ENCODE measurements at places on chromosomes 13 and 19.

GRCh38 chr19:45250216-45250831 lies 747 bp upstream of the MARK4 start:
- DNase-seq = no peak

GRCh38 chr19:6218491-6219146 lies 61.2 kb downstream of the MLLT1 start:
- DNase-seq = peak; percentile 82

DNA sequence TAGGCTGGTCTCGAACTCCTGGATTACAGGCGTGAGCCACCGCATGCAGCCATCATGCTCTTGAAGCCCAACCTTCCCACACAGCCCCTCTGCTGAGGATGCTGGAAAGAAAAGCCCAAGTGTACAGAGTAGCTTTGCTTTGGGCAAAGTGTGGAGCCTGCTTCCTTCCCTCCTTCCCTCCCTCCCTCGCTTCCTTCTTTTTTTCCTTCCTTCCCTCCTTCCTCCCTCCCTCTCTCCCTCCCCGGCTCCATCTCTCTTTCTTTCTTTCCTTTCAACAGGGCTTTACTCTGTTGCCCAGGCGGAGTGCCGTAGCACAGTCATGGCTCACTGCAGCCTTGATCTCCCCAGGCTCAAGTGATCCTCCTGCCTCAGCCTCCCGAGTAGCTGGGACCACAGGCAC lies 2.7 kb downstream of the CC2D1A start:
- DNase-seq = no peak

GRCh38 chr13:27406178-27406939 lies 18.1 kb upstream of the GTF3A start:
- DNase-seq = peak; percentile 33

DNA sequence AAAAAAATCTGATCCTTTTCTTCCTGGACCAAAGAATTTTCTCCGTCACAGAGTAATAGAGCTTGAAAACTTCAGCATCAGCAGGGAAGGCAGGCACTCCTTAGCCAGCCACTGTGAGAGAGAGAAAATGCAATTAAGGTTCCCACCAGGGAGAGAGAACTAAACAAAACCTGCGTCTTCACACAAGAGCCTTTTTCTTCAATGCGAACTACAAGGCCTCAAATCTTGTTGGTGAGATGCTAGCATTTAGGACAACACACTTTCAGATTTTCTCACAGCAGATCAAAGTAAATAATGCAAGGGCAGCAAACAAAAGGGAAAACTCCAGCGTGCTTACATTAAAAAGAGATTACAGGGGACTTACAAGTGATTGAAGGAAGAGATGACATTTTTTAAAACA lies 80.1 kb downstream of the DACH1 start:
- no peak for DNase-seq

GRCh38 chr19:18020212-18021085 lies 12.5 kb downstream of the ARRDC2 start:
- no peak for DNase-seq
